NB4 (cell line): ENCODE measurements at places on chromosomes 2 and 18.

GRCh38 chr2:154912215-154912614, 213.7 kb downstream of the KCNJ3 start:
- no peak for DNase-seq

GRCh38 chr2:233358947-233359346, 4.7 kb downstream of the DGKD start:
- peak; percentile 57 for DNase-seq

- DNase-seq, result no peak
Observed at GRCh38 chr2:215994911-215995310, 18.4 kb downstream of the MREG start.

GRCh38 chr2:80014637-80015036, 289.9 kb downstream of the LRRTM1 start:
- DNase-seq, result no peak

- peak; percentile 51 for DNase-seq
Observed at GRCh38 chr2:90207454-90208058, 1516.1 kb downstream of the RPIA start.

- DNase-seq, result peak; percentile 25
Observed at GRCh38 chr2:235605312-235606003, 111.6 kb downstream of the AGAP1 start.

GRCh38 chr2:168948621-168949212, 47.6 kb downstream of the G6PC2 start:
- peak; percentile 54 for DNase-seq

DNA sequence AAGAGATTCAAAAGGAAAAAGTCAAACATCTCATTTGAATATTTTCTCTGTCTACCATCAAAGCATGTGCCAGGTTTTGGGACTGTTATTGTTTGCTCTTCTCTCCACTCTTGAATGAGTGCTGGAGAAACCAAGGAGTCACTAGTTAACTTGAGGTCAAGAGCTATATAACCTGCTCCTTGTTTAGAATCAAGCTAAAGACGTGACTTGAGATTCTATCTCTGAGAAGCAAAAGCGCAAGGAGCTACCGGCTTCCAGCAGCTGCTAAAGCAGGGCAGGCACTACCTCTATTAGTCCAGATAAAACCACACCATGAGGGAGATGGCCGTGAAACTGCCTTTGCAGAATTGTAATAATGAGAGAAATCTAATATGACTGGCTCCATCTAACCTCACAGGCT, 36.0 kb downstream of the UXS1 start:
- no peak for DNase-seq

- DNase-seq, result no peak
Observed at GRCh38 chr2:158797963-158798700, 3.0 kb downstream of the DAPL1 start.

DNA sequence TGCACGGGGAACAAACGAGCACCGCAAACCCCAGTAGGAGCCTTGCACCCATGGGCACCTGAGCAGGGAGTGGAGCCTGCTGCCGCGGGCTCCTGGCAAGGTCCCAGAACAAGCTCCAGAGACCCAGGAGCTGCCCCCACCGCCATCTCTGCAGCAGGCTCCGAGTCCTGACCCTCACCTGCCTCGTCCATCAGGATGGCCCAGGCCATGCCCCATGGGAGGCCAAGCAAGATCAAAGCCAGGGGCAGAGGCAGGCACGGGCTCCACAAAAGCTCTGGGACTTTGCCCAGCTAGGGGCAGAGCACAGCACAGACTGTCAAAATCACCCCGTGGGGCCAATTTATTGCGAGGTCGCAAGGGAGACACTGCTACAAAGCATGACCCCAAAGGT, 43.6 kb downstream of the GPC1 start:
- no peak for DNase-seq

GRCh38 chr2:190713471-190713870, 64.6 kb downstream of the NAB1 start:
- no peak for DNase-seq

GRCh38 chr2:13067508-13067907, 350.8 kb downstream of the TRIB2 start:
- no peak for DNase-seq

GRCh38 chr2:170524828-170525565, 190.1 kb upstream of the SP5 start:
- no peak for DNase-seq

DNA sequence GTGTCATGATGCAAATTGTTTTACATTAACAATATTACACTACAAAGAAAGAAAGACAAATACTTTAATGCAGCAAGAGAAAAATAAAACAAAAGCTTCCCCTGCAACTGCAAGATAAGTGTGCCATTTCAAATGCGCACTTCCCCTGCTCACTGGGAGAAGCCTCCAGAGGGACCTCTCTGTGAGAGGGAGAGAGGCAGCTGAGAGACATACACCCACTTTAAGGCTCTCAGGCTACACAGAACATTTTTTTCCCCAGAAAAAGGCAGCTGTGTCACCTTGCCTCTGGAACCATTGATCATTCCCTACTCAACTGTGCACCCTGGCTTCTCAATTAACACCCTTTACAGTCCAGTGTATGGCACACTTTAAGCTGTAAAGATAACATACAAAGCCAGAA, 75.2 kb downstream of the DPP4 start:
- DNase-seq, result no peak

DNA sequence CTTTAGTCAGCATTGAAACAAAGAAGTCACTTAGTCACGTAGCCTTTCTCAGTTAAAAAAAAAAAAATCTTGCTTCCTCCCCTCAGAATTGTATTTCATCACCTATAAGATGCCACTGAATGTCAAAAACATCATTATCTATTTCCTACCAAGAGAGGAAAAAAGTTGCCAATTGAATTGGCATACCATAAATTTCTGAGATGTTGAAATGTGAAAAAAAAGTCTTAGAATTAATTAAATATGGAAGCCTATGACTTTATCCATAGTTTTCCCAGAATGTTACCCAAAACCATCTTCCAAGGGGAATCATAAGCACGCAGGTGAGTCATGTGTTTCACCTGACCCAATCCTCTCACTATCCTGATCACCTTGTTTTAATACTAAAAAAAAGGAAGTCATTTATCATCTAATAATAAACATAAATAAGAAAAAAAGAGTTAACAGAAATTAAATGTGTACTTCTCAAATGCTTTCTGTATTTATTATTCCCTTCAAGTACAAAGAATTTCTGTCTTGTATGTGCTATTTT, 205.7 kb downstream of the TCF4 start:
- no peak for DNase-seq

DNA sequence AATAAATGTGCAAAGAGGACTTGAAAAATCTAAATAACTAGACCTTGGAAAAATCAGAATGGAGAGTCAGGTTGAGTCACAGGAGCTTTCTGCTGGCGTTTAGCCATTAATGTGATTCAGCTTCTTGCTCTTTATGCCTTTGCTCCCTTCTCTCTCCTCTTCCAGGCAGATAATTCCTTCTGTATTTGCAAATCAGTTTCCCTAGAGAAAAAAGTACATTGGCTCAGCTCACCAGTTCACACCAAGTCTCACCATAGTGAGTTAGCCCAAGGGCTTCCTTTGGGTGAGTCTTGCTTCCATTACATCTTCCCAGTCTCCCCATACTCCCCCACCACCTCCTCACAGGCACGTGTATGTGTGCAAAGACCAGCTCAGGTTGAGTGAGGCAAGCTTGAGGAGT, 73.6 kb downstream of the CYBRD1 start:
- no peak for DNase-seq

DNA sequence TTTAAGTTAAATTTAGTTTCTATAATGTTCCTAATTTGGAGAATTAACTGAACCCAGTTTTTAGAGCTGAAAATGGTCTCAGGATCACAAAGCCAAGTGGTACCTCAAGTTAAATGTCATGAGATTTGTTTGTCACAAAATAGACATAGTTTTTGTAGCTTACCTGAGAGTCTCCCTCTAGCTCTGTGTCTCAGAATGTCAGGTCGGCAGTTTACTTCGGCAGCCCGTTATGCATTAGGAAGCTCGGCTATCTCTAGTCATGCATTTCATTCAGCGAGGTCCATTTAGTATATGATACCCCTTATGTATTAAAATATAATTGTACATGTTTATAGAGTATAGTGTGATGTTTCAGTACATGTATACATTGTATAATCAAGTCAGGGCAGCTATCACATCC, 155.6 kb downstream of the EML6 start:
- DNase-seq, result no peak

- DNase-seq, result no peak
Observed at GRCh38 chr2:189858291-189858690, 74.0 kb downstream of the PMS1 start.

DNA sequence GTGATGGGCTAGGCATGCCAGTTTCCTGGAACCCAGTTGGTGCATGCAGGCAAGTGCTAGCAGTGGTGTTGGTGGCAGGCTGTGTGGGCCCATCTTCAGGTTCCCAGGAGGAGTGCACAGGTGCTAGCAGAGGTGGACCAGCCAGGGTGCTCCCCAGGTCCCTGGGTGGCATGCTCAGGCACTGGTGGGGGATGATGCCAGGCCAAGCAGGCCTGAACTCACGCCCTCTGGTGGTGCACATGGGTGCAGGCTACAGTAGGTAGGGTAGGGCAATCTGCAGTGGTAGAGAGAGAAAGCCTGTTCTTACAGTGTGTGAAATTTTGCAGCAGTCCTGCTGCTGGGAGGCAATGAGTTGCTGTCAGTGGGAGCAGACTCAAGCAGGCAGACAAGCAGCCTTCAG, 1651.8 kb downstream of the DPP10 start:
- peak; percentile 30 for DNase-seq

GRCh38 chr18:3453540-3454364, 3.8 kb downstream of the TGIF1 start:
- peak; percentile 67 for DNase-seq

- no peak for DNase-seq
Observed at GRCh38 chr2:74007711-74008110, 23.0 kb downstream of the TET3 start.

- DNase-seq, result no peak
Observed at GRCh38 chr2:204110751-204111516, 174.4 kb downstream of the ICOS start.

DNA sequence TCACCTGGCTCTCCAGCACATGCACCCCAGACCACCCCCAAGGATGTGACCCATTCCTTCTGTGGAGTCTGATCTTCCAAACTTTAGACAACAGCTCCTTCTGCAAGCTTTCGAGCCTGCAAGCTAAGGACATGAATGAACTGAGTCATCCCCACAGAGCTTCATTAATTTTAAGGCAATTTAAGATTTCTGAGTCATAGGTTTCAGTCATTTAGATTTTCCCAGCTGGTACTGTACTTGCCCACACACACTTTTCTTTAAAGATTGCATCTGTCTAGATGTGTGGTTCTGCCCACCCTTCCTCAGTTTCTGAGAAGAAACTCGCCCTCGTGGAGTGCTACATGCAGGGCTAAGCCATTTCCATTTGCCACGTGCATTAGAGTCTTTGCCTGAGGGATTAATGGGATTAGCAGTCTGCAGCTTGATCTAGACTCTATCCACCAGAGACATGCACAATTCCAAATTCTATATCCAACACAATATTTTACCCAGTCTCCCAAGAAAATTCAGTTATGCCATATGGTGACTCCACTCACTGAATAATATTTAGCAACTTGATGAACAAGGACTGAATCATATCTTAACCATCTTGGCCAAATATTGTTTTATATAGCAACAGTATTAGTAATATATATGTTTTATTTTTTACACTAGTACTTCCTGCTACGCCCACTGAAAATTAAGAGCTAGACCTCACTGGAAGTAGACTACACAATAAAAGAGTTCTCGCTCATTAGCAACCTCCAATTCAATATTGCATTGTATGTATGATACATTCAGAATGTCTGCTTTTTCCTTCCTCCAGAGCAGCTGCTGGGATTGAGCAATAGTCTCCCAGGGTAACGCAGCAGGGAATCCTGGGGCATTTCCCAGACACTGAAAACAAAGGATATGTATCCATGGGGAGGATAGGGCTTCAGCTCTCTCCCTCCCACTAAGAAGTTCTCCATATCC, 14.3 kb upstream of the TRIB2 start:
- DNase-seq, result no peak

DNA sequence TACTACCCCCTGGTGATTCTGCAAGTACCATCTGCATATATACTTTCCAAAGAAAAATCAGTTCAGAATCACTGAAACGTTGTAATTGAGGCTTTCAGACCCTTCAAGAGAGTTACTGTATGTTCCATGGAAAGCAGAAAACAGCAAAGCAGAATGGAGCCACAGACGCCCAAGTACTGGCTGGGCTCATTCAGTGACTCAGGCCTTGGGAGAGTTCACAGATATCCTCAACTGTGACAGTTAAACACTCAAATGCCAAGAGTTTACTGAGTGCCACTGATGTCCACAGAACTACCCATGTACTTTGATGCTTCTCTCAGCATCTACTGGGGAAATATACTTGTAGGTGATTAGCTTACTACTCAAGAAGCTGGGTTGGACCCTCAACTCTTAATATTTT, 303.4 kb downstream of the TCF4 start:
- no peak for DNase-seq

DNA sequence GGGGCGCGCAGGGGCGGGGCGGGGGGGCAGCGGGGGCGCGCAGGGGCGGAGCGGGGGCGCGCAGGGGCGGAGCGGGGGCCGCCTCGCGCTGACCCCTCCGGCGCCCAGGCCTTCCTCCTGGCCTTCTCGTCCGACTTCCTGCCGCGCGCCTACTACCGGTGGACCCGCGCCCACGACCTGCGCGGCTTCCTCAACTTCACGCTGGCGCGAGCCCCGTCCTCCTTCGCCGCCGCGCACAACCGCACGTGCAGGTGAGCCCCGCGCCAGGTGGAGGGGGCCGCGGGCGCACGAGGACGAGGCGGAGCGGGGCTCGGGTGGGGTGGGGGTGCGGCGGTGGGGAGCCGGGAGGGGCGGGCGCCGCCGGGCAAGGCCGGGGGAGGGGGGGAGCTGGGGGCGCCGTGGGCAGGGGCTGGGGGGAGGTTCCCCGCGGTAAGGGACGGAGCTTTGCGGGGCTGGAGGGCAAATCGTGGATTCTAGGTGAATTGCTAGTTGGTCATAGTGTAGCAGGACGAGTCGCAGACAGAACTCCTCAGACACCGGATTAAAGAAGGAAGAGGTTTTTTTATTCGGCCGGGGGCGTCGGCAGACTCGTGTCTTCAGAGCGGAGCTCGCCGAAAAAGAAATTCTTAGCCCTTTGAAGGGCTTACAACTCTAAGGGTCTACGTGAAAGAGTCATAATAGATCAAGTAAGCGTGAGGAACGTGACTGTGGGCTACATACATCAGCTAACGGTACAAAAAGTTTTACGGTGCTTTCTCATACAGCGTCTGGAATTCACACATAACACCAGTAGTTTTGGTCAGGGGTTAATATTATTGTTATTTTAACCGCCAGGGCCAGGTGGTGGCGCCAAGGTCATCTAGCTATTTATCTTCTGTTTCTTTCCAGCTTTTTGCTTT, 29.9 kb downstream of the ANO7 start:
- DNase-seq, result peak; percentile 61

GRCh38 chr18:23578891-23579653, 7.2 kb downstream of the NPC1 start:
- DNase-seq, result no peak
